Thyroid gland (tissue), 4 donors: ENCODE measurements at places on chromosomes 3 and 15. TPM values are rescaled to one million over a fixed set of nuclear protein-coding genes. Genes with fewer than 3 reads are reported as not detected.

TTLL3 gene
- 64.6 TPM for total RNA-seq

GRCh38 chr3:100073714-100074307 lies 40.5 kb downstream of the FILIP1L start:
- H3K36me3 ChIP-seq: no peaks in the 10 kb centered on the region
- H3K27me3 ChIP-seq: no peaks in the 10 kb centered on the region
- H3K27ac ChIP-seq: peak overlapping the region; percentile 8

DUOXA2 gene
- total RNA-seq: 48.4 TPM

DNA sequence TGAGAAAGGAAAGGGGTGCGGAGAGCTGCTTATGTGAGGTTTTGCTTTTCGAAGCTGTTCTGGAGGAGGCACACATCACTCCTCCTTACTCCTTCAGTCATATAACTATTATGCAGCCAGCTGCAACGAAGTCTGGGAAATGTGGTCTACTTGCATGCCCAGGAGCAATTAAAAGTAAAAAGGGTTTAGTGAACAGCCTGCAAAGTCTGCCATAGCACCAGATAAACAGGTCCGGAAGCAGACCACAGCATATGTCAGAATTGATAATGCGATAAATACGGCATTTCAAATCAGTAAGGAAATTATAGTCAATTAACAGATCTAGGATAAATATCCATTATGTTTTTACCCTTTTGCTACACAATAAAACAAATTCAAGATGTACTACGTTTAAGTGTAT lies 99.5 kb downstream of the POLR2M start:
- H3K27me3 ChIP-seq: no peaks in the 10 kb centered on the region
- no peaks in the 10 kb centered on the region for H3K4me1 ChIP-seq
- H3K36me3 ChIP-seq: no peaks in the 10 kb centered on the region
- DNase-seq: no peak

GRCh38 chr3:194702545-194702944 lies 16.9 kb downstream of the FAM43A start:
- no peak for DNase-seq
- no peaks in the 10 kb centered on the region for H3K4me1 ChIP-seq
- no peaks in the 10 kb centered on the region for H3K36me3 ChIP-seq
- no peak overlapping the region for H3K4me3 ChIP-seq

CHRNA5 gene
- total RNA-seq: not detected

- peaks cover 36% of the 10 kb centered on the region for H3K36me3 ChIP-seq
- H3K4me3 ChIP-seq: no peak overlapping the region
- no peak overlapping the region for H3K27ac ChIP-seq
- no peak for DNase-seq
- H3K4me1 ChIP-seq: no peaks in the 10 kb centered on the region
Measured at GRCh38 chr15:74928771-74929198, 9.1 kb downstream of the COX5A start.

DNA sequence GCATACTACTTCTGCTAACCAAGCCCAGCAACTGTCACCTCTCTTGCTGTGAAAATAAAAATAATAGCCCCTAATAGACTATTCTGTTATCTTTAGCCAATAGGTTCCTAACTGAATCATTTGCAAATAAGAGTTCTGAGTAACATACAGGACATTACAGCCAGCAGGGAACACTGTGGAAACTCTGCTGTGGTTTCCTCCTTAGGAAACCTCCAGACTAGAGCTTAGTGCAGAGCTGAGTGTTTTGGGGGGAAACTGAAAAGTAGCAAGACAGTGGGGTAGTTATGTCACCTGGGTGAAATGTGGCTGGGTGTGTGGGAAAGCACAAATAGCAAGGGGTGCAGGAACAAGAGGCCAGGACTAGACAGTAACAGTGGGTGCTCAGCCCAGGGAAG lies 32.4 kb downstream of the DZIP1L start:
- DNase-seq: no peak
- H3K27ac ChIP-seq: no peak overlapping the region
- no peak overlapping the region for H3K4me3 ChIP-seq
- no peaks in the 10 kb centered on the region for H3K36me3 ChIP-seq
- H3K4me1 ChIP-seq: no peaks in the 10 kb centered on the region

DNA sequence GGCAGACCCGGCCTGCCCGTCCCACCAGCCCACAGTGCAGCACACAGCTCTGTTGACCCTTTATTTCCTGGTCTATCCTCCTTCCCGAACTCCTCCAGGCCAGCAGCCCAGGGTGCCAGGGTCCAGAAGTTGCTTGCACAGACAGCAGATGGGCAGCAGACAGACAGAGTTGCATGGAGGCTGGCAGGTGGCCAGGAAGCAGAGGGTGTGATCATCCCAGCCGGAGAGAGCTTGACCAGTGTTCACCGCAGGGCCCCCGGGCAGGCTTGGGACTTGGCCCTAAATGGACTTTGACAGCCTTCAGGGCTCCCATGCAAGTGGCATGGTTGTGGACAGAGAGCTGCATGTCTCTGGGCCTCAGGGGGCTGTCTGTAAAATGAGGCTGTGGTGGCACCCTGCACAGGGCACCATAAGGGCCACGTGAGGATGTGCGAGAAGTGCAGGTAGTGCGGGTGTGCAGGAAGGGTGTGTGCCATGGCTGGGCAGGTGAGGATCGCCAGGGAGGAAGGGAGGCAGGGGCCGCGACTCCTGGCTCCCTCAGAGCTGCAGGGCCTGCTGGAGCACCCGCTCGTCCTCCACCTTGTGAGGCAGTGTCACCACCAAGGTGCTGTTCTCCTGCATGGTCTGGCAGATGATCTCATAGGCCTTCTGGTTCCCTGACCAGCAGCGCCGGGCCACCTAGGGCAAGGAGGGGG lies 6.3 kb upstream of the ZXDC start:
- H3K27me3 ChIP-seq: no peaks in the 10 kb centered on the region
- DNase-seq: no peak
- H3K36me3 ChIP-seq: no peaks in the 10 kb centered on the region
- H3K27ac ChIP-seq: no peak overlapping the region

GRCh38 chr3:8579096-8579495 lies 65.5 kb downstream of the SSUH2 start:
- no peak overlapping the region for H3K27ac ChIP-seq
- H3K36me3 ChIP-seq: no peaks in the 10 kb centered on the region
- H3K27me3 ChIP-seq: no peaks in the 10 kb centered on the region
- H3K4me3 ChIP-seq: no peak overlapping the region
- DNase-seq: no peak

- no peaks in the 10 kb centered on the region for H3K36me3 ChIP-seq
- DNase-seq: no peak
- H3K4me1 ChIP-seq: peaks cover 6% of the 10 kb centered on the region
Measured at GRCh38 chr3:171833789-171834460, 9.2 kb upstream of the TMEM212 start.

- H3K27ac ChIP-seq: no peak overlapping the region
- no peaks in the 10 kb centered on the region for H3K36me3 ChIP-seq
- no peak for DNase-seq
- no peak overlapping the region for H3K4me3 ChIP-seq
Measured at GRCh38 chr15:71195242-71195641, 80.0 kb downstream of the THSD4 start.

HOMER2 gene
- 92.5 TPM for total RNA-seq

C3orf85 gene
- not detected for total RNA-seq

DNA sequence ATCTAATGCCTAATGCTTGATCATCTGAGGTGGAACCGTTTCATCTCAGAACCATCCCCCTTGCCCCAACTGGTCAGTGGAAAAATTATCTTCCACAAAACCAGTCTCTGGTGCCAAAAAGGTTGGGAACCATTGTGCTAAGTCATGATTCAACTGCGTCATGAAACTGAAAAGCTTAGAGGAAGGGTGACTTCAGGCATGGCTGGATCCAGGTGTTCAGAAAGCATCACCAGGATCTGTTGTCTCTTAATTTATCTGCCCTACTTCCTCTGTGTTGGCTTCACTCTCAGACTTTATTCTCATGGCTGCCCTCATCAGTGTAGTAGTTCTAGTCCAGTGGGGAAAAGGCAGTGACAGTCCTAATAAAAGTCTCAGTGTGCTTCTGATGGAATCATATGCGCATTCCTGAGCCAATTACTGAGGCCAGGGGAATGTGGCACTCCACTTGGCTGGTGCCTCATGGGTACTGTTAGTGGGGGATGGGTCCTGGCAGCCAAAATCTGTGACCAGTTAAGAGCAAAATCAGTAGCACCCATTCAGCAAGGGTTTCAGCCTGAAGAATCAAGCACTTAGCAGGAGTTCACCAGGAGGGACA lies 110.3 kb downstream of the WNT5A start:
- DNase-seq: no peak
- no peaks in the 10 kb centered on the region for H3K27me3 ChIP-seq
- H3K27ac ChIP-seq: no peak overlapping the region
- no peaks in the 10 kb centered on the region for H3K4me1 ChIP-seq

YEATS2 gene
- total RNA-seq: 38.3 TPM

PPM1M gene
- 18.0 TPM for total RNA-seq

- peaks cover 61% of the 10 kb centered on the region for H3K4me1 ChIP-seq
- peaks cover 3% of the 10 kb centered on the region for H3K36me3 ChIP-seq
- no peak overlapping the region for H3K4me3 ChIP-seq
- peak overlapping the region; percentile 79 for H3K27ac ChIP-seq
Measured at GRCh38 chr3:128804017-128804810, 75.2 kb upstream of the ACAD9 start.

GRCh38 chr3:49132437-49133225 lies at the start of gene LAMB2:
LAMB2 (minus strand) TSS chr3:49133050; CDS start chr3:49132867, 183 bp downstream.
- H3K27ac ChIP-seq: peak within 1 kb of the TSS; percentile 82
- peak within 1 kb of the TSS; percentile 93 for H3K4me3 ChIP-seq
- peaks cover 17% of the 10 kb centered on the region for H3K36me3 ChIP-seq
- DNase-seq: peak; percentile 80
- H3K4me1 ChIP-seq: peaks cover 19% of the 10 kb centered on the region

PAQR5 gene
- total RNA-seq: 0.42 TPM

GRCh38 chr3:30350901-30351300 lies 255.5 kb upstream of the TGFBR2 start:
- H3K4me3 ChIP-seq: no peak overlapping the region
- peaks cover 10% of the 10 kb centered on the region for H3K4me1 ChIP-seq
- H3K27me3 ChIP-seq: no peaks in the 10 kb centered on the region
- no peaks in the 10 kb centered on the region for H3K36me3 ChIP-seq
- no peak for DNase-seq

SKOR1 gene
- total RNA-seq: 0.49 TPM

- H3K36me3 ChIP-seq: no peaks in the 10 kb centered on the region
- no peak overlapping the region for H3K27ac ChIP-seq
- DNase-seq: no peak
- H3K4me1 ChIP-seq: peaks cover 16% of the 10 kb centered on the region
Measured at GRCh38 chr3:143265501-143266070, 146.0 kb downstream of the CHST2 start.

DNA sequence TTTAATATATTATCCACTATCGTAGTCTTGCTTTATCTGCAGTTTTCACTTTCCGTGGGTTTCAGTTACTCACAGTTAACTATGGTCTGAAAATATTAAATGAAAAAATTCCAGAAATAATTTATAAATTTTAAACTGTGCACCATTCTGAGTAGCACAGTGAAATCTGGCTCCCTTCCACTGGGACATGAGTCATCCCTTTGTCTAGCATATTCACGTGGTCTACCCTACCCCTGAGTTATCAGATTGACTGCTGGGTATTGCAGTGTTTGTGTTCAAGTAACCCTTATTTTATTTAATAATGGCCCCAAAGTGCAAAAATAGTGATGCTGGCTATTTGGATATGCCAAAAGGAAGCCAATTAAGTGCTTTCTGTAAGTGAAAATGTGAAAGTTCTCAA lies 539.5 kb upstream of the AGTR1 start:
- H3K4me1 ChIP-seq: no peaks in the 10 kb centered on the region
- no peaks in the 10 kb centered on the region for H3K27me3 ChIP-seq
- H3K36me3 ChIP-seq: no peaks in the 10 kb centered on the region
- no peak for DNase-seq

DNA sequence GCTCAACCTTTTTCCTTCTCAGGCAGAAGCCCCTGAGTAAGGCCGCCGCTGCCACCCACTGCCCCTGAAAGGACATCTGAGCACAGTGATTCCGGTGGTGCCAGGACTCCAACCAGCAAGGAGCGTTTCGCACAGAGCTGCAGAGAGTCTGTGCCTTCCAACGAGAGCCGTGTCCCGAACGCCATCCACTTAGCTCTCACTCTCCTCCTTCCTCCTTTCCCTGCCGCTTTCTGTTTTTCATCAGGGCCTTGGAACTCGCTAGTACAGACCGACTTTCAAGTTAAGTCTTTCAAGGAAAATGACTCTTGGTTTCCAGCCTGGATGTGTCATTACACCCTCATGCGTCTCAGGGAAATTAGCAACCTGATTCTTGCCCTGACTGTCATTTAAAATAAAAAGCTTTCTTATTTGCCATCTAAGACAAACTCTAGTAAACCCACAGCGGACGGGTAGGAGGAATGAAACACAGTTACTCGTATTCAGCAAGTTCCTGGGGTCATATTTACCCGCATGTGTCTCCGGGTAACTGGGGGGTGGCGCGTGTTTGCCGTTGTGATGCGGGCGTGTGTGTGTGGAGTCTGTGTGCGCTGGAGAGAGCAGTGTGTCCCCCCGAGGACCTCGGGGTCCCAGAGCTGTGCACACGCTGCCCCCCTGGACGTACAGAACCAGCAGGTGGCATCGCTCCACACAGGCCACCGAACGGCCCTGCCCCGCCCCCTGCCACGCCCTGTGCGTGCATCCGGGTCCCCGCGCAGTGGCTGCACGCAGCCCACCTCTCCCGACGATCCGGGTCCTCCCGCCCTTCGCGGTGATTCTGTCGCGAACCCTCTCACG lies 30.4 kb upstream of the ALDH1A3 start:
- H3K27ac ChIP-seq: no peak overlapping the region
- no peaks in the 10 kb centered on the region for H3K4me1 ChIP-seq
- peak overlapping the region; percentile 21 for H3K4me3 ChIP-seq

GRCh38 chr3:48367201-48367600 lies 4.8 kb upstream of the FBXW12 start:
- no peak overlapping the region for H3K27ac ChIP-seq
- no peaks in the 10 kb centered on the region for H3K36me3 ChIP-seq
- H3K27me3 ChIP-seq: no peaks in the 10 kb centered on the region
- no peak overlapping the region for H3K4me3 ChIP-seq

TRH gene
- total RNA-seq: 0.22 TPM
